ENCODE measurements at places on chromosomes 3 and 15.
A peak's percentile ranks its signal among the peaks of the same experiment; 100 is the strongest.

- DNase-seq = no peak
Measured at GRCh38 chr3:173688216-173688842, 290.8 kb downstream of the NLGN1 start.

DNA sequence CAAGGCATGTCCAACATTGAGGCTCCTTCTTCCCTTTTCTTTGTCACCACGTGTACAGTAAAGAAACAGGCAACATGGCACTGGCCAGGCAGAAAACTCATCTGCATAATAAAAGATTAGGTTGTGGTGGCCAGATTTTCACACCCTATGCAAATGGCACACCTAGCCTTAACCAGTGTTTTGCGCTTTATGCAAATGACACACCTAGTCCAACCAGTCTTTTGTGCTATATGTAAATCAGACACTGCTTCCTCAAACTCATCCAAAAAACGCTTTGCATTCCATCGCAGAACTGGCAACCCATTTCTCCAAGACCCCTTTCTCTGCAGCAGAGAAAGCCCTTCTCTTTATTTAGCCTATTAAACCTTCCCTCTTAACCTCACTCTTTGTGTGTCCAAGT lies 109.1 kb downstream of the ZNF385D start:
- DNase-seq = no peak

- no peak for DNase-seq
Measured at GRCh38 chr3:10160925-10161324, 3.8 kb upstream of the IRAK2 start.

DNA sequence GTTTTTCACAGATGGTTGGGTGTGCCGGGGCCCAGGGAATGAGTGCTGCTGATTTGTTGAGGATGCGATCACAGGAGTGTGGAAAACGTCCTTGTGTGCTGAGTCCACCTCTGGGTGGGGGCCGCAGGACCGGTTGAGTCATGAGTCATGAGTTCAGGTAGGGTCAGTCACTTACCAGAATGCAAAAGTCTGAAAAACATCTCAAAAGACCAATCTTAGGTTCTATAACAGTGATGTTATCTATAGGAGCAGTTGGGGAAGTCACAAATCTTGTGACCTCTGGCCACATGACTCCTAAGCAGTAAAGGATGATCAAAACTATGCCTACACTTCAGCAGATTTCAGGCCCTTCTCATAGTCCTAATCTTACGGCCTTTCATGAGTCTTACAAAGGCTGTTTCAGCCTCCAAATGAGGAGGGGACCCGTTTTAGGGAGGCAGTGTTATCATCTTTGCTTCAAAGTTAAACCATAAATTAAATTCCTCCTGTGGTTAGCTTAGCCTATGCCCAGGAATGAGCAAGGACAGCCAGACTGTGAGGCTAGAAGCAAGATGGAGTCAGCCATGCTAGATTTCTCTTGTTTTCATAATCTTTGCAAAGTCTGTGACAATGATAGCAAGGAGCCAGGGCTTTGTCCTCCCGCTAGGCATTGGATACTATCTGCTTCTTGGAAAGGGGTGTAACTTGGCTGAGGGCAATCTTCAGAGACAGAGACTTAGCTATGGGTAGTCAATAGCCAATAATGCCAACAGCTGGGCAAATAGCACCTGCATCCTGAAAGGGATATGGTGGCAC lies 30.6 kb upstream of the PIAS1 start:
- DNase-seq = no peak

GRCh38 chr15:58297639-58298038 lies 134.2 kb upstream of the LIPC start:
- no peak for DNase-seq

DNA sequence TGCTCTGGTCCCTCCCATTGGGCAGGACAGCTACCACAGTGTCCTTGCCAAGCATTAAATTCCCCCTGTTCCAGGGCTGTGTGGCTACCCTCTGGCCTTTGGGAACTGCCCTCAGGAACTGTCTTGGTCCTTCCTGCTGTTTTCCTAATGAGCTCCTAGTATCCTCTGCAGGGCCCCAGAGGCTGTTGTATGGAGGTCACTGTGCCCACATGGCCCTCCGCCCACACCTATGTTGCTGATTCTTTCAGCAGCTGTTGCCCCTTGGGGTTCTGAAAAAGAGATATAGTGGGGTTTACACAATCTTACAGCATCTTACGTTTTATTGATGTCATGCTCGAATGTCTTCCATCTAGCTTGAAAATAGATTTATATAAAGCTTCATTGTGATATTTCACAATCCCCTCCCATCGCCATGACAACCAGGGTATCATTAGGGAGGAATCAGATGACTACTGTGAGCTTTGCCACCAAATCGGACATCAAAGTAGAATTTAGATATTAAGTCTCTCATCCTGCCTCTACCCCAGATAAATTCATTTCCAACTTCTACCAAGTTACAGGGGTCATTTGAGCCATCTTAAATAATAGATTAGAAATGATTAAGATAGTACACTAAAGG lies 97.1 kb upstream of the NR2E3 start:
- no peak for DNase-seq

GRCh38 chr3:37071921-37072320 lies 78.6 kb downstream of the MLH1 start:
- no peak for DNase-seq

GRCh38 chr15:100944986-100945385 lies 25.8 kb downstream of the LRRK1 start:
- no peak for DNase-seq

- peak; percentile 61 for DNase-seq
Measured at GRCh38 chr3:48157950-48158376, 30.3 kb downstream of the CDC25A start.

DNA sequence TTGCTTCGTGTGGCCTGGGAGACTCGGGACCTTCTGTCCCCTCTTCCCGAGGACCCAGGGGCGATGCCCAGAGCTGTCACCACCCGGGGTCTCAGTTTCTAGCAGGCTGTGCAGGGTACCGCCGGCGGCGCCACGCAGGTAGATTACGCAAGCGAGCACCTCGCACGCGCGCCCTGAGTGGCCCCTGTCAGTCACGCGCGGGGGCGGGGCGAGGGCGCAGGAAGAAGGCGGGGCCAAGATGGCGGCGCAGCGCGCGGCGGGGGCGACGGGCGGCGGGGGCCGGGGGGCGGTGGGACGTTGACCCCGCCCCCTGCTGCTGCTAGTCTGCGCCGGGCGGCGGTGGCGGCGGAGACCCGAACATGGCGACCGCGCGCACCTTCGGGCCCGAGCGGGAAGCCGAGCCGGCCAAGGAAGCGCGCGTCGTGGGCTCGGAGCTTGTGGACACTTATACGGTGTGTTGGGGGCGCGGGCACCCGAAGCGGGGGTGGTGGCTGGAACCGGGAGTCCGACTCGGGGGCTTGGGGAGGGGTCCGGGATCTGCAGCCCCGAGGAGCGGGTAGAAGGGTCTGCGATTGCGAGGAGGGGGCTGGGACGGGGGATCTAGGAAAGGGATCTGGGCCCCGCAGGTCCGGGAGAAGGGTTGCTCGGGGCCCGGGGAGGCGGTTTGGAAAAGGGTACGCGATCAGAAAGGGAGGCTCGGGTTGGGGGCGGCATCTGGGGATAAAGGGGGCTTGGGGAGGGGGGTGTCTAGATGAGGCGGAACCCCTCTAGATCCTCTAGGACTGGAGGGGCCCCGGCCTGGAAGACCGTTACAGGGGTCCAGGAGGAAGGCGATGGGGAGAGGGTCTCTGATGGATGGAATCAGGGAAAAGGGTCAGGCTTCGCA lies at the start of gene NISCH:
TSS of gene NISCH (plus strand) at position 322 of the 886 bp plus-strand sequence. CDS start at position 360, 38 bp downstream.
- peak; percentile 93 for DNase-seq

- no peak for DNase-seq
Measured at GRCh38 chr3:66949898-66950297, 48.2 kb upstream of the KBTBD8 start.

GRCh38 chr3:177928172-177928873 lies 607.9 kb upstream of the KCNMB2 start:
- DNase-seq = no peak

GRCh38 chr3:4665197-4665596 lies 172.0 kb downstream of the ITPR1 start:
- no peak for DNase-seq

DNA sequence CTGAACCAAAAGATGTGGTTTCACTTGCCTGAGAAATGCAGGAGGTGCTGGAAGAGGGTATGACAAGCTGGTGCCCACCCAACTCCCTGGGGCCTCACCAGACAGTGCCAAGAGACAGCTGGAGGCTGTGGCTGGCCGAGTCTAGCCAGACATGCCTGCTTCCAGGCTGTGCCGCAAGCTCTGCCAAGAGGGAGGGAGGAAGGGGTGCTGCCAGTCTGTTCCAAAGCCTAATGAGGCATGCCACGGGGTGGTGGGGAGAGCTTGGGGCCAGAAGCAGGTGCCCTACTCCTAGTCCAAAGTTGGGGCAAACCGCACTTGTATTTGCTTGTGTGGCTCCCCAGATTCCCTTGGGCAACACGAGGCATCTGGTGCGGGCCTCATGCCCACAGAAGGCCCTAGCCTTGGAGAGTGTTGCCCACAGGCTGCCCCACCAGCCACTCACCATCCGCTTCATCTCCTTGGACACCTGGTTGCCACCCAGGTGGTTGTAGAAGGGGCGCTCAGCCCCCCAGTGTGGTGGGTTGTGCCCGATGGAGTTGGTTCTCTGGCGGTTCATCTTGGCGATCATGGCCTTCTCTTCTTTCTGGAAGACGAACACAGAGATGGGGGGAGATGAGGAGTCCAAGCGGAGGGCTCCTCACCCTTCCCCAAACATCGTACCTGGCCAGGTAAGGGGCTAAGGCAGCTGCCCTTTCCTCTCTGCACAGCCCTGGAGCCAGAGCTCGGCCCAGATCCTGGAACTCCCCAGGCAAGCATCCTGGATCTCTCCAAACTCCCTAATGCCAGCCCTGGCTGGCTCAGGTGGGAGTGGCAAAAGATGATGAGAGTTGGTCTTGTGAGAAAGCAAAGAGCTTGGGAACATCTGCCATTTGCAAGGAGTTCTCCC lies 123.4 kb downstream of the SEC22A start:
- peak; percentile 41 for DNase-seq

DNA sequence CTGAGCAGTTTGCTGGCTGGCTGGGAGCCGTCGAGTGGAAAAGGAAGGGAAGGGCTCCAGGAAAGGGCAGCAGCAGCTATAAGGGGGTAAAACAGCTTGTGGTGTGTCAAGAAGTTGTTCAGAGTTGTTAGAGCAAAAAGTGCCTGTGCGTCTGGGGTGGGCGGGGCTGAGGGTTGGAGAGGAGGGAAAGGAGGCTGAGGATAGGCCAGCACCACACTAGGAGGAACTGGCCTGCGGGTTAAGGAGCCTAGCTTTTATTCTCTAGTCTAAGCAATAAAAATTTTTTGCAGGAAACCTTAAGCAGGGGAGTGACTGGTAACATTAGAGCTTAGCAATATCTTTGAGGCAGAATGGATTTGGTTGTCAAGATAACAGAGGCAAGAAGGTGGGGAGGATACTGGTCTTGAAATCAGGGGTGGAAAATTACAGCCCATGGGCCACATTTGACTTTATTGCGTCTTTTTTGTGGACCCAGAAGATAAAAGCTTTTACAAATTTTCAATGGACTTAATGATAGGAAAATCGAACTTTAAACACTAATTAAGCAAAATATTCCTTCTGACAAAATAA lies 134.5 kb upstream of the AADACL2 start:
- no peak for DNase-seq

- DNase-seq = no peak
Measured at GRCh38 chr3:10804183-10804648, 11.8 kb upstream of the SLC6A11 start.

DNA sequence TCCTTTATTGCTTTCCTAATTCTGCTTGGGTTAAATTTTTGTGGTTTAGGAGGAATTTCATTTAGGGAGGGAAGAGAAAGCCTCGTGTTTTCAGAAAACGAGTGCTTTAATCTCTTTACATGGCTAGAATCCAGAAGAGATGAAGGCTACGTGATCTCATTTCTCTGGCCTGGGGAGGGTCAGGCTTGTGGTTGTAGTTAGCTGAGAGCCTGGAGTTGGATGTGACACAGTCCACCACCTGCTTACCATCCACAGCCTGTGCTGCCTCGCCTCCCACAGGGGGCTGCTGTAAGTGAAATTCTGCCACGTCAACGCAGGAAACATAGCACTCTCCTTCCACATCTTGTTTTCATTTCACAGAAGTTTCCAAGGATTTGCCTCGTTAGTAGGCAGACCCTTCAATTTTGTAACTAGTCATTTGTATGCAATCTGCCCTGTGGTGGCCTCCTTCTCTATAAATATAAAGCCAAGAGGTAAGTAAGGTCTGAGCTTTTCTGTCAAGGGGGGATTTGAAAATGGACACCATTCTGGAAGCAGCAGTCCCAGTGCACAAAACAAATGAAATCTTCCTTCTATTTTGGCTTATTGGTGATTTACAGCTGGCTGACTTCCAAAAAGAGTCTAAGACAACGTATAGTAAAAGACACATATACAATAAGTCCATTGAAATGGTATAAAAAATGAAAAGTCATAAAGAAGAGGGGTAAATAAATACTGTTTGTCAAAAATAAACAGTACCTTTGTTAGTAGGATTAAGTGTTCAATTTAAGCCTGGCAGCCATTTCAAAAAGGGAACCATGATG lies 3.4 kb downstream of the GXYLT2 start:
- DNase-seq = peak; percentile 67

- no peak for DNase-seq
Measured at GRCh38 chr15:100439514-100439913, 89.2 kb downstream of the CERS3 start.

DNA sequence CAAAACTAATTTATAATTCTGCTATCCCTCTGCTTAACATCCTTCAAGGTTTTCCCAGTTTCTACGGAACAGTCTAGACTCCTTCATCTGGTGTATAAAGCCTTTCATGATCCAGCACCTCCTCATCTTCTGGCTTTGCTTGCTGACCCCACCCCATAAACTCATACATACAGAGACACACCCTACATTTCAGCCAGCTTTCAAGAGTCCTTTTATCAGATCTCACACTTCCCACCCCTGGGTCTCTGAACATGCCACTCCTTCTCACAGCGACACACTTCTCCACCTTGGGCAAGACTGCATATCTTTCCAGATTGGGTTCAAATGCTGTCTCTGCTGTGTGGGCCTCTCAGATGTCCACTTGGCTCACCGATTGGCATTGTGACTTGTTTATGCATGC lies 166.8 kb upstream of the LPP start:
- no peak for DNase-seq

GRCh38 chr15:70387993-70388392 lies 290.3 kb upstream of the TLE3 start:
- no peak for DNase-seq

GRCh38 chr15:84992157-84992944 lies 10.7 kb downstream of the PDE8A start:
- no peak for DNase-seq

DNA sequence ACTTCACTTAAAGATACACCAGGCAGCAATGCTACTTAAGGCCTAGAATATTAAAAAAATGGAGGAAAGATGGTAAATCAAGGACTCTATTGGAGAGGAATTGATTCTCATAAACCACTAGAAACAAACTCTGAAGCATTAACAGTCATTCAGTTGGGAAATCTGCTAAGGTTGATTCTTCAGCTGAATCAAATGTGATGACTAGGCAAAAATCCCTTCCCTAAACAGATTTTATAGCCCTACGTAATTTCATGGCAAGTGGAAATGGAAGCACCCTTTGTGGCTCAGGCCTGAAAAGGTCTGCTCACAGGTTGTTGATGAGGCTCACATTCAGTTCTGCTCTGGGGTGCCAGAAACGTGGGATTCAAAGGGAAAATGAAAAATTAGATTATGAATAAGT lies 38.8 kb upstream of the ARL14 start:
- no peak for DNase-seq

Measured in left ventricle myocardium inferior (tissue), 1 donor.